ENCODE measurements at places on chromosomes 7 and 10.

GRCh38 chr10:44105696-44106095 is 279.2 kb downstream of the CXCL12 start:
- no peak for DNase-seq

GRCh38 chr7:112986256-112987031 is 100.2 kb downstream of the GPR85 start:
- no peak for DNase-seq

GRCh38 chr7:12222889-12223579 is 11.9 kb downstream of the TMEM106B start:
- no peak for DNase-seq

DNA sequence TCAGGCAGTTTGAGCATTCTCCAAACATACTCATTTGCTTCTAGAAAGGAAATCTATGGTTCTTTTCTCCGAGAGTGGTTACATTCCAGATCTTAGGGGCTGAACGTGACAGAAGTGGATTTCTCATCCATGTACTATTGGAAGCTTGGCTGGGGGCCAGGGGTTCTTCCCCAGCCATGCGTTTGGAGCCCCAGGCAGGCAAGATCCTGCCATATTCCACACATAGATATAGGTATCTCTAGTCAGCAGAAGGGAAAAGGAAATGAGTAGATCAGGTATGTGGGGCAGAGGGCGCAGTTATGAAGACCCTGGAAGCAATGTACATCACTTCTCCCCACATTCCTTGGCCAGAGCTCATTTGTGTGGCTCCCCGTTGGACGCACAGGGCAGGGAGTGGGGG is 299.8 kb downstream of the CCDC3 start:
- DNase-seq: no peak

DNA sequence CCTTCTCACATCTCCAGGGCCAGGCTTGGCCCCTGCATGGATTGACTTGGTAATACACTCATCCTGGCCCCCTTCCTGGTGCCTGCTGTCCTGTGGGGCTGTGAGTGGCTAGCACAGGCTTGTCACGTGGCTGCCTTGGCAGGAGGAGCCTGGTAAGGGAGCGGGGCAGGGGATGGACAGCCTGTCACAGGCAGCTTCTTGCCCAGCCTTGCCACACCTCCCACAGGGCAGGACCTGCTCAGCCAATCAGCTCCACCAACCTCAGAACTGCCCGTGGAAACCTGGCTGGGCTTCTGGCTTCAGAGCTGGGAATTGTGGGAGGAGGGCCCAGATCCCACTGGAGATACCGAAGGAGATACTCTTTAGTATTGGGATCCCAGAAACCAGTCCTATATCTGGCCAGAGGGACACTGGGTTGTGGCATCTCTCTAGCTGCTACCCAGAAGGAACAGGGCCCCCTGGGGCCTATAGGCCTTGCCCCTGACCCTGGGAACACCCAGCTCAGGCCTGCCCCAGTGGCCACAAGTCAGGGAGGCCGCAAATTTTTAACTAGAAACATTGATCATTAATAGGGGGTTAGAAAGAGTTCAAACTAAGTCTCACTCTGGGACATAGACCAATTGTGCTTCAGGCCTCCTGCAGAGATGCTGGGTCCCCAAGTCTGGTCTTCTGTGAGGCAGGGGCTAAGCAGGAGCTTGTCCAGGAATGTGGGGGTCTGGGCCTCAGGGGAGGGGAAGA is at the start of gene HOGA1:
HOGA1 (plus strand) TSS at position 330 of the 738 bp plus-strand sequence; CDS start at position 645, 315 bp downstream.
- DNase-seq: peak; percentile 81

DNA sequence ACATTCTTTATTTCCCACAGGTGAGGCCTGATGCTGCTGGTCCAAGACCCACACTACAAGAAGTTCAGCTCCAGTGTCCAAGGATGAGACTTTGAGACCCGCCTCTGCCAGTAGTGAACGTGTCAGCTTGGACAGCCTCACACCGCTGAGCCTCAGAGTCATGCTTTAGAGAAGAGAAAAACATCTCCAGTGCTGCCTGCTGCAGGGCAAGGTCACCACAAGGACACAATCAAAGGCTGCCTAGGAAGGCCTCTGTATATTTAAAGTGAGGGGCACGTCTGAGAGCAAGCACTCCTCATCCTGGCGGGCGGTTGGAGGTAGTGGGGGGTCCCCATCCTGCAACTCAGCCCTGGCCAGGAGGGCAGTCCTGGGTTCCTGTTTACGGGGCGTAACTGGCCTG is 19.3 kb downstream of the FGFR2 start:
- DNase-seq: no peak

- DNase-seq: no peak
These were observed 315.7 kb downstream of the EXOC4 start for GRCh38 chr7:133568544-133568943.

DNA sequence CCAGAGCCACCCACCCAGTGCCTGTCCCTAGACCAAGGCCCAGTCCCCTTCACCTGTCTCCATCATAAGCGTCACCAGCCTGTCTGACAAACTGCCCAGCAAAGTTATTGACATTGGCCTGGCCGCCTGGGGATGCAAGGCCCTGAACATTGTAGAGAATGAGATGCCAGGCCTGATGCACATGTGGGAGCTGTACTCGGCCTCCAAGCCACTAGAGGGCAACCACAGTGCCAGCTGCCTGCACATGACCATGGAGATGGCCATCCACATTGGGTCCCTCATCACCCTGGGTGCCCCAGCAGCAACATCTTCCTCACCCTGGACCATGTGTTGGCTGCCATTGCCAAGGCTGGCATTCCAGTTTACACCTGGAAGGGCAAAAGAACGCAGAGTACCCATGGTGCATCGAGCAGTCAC is 63.7 kb upstream of the ANTXRL start:
- peak; percentile 58 for DNase-seq

DNA sequence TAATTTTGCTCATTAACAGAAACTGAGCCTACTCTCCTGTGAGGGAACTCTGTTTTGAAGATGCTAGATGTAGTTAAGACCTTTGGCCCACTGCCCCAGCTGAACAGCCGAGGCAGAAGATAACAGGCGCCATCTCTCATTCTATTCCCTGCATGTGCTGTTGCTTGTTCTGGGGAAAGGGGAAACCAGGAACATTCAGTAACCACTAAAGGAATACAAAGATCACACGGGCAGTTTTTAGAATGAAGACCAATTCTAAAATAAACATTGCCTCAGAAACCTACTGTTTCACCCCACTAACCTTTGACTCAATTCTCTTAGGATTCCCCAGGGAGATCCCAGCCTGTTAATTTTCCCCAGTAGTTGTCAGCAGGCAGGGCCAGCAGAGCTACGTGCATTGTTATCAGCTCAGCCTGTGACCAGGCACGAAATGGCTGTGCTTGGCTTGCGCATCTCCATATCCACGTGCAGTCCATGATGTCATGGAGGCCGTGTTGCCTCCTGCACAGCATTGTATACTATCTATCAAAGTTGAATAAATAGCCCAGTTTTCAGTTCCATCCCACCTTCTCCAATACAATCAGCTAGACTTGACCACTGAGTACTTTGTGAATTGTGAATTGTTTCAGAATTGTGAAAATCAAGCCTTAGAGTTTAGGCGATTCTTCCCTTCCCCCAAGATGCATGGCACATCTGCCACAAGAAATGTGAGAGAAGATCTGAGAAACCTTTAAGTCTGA is 36.0 kb downstream of the ANK3 start:
- no peak for DNase-seq

GRCh38 chr10:69315610-69316312 is 37.5 kb downstream of the HK1 start:
- DNase-seq: no peak

DNA sequence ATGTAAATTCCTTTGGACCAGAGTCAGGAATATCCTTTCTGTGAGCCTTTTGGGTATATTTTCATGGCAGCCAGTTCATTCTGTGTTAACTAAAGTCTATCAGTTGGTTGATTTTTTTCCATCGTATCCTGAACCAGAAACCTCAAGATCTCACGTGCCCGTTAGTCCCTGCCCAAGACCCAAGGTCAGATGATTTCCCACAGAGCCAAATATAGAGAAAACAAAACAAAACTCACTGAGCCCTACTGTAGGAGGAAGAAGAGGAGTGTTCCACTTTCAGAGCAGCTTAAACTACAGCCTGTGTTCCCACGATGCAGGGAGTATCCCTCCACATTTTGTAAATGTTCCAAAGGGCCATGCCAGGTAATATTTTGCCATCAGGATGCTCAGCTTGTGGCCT is 96.0 kb upstream of the ADO start:
- DNase-seq: no peak

DNA sequence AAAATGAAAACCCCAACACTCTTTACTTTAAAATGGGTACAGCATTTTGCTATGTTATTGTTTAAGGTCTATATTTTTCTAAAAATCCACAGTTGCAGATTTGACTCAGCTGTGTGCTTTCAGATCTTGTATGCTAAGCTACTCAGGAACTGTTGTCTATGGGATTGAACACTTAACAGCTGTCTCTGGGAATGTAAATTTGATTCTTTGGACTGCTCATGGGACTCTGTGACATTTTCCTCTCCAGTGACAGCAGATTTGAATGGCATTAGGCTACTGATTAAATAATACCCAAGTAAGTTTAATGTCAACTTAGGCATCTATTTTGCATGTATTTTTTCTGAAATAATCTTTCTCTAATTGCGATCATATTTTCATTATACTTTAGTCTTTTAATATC is 1.7 kb upstream of the CD36 start:
- no peak for DNase-seq

DNA sequence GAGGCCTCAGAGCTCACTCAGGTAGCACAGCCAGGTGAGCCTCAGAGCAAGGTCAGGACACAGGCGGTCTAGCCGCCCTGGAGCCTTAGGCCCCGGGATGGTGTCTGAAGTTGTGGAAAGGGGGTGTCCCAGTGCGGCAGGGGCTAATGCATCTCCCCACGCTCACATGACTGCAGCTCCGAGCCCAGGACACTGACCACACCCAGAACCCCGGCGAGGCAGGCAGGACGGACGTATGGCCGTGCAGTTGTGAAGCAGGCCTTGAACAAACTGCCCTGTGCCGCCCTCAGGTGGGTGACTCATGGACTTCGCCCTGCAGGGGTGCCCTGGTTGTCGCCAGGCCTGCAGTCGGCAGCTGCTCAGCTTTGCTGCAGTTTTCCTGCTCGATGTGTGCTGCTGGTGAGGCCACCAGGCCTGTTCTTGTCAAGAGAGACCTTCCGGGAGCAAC is 5.0 kb upstream of the PRKAR1B start:
- no peak for DNase-seq

DNA sequence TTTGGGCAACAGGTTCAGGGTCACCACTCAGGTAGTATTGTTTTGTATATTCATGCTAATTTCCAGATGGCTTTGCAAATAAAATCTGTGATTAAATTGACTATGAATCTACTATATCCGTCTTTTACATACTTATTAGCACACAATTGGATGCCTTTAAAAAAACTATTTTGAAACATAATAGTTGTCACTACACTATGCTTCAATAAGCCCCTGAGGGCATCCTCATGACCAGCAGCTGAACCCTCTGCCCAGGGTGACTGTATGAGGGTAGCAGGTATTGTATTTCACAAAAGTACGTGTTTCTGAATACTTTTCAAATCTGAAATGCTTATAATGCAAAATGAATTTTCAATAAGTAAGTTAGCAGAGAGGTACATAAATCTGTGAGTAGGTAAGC is 97.3 kb downstream of the DNAH11 start:
- DNase-seq: no peak

GRCh38 chr7:106609416-106609815 is 51.5 kb downstream of the CCDC71L start:
- DNase-seq: no peak

- DNase-seq: no peak
These were observed 39.5 kb downstream of the TACR2 start for GRCh38 chr10:69377191-69377590.

GRCh38 chr7:128081808-128082207 is 50.6 kb upstream of the LRRC4 start:
- DNase-seq: no peak

GRCh38 chr7:128793181-128793547 is 1.4 kb downstream of the CCDC136 start:
- DNase-seq: no peak

GRCh38 chr7:28447071-28447470 is 34.8 kb downstream of the CREB5 start:
- DNase-seq: no peak

GRCh38 chr10:72104472-72105097 is 16.2 kb upstream of the SPOCK2 start:
- DNase-seq: no peak

GRCh38 chr10:30189238-30189580 is 129.8 kb upstream of the JCAD start:
- no peak for DNase-seq

- DNase-seq: no peak
These were observed 11.8 kb downstream of the UROS start for GRCh38 chr10:125811251-125811650.

- no peak for DNase-seq
These were observed 88.0 kb upstream of the NAMPT start for GRCh38 chr7:106372595-106373318.

DNA sequence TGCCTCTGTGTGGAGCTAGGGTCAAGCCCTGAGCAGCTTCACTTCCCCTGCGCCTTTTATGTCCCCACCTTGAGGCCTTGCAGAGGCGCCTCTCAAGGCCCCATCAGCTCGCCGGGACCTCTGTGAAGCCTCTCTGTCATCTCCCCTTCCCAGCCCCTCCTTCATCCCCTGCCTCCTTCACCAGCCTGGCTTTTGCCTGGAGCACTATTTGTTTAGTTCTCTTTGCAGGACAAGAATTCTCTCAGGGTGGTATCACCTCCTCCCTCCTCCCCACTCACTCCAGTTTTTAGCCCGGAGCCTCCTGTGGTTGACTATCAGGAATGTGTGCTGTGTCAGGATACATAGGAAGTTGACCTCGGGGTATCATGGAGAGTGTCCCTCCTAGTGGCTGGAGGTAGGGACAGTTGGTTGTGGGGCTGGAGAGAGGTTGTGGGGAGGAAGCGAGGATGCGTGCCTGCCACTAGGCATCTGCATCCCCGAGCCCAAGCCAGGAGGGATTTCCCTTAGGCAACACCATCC is 89.8 kb upstream of the ANLN start:
- DNase-seq: no peak

GRCh38 chr10:127565583-127565982 is 16.5 kb downstream of the NPS start:
- no peak for DNase-seq

- peak; percentile 33 for DNase-seq
These were observed 7.5 kb downstream of the MNX1 start for GRCh38 chr7:157002819-157003421.

DNA sequence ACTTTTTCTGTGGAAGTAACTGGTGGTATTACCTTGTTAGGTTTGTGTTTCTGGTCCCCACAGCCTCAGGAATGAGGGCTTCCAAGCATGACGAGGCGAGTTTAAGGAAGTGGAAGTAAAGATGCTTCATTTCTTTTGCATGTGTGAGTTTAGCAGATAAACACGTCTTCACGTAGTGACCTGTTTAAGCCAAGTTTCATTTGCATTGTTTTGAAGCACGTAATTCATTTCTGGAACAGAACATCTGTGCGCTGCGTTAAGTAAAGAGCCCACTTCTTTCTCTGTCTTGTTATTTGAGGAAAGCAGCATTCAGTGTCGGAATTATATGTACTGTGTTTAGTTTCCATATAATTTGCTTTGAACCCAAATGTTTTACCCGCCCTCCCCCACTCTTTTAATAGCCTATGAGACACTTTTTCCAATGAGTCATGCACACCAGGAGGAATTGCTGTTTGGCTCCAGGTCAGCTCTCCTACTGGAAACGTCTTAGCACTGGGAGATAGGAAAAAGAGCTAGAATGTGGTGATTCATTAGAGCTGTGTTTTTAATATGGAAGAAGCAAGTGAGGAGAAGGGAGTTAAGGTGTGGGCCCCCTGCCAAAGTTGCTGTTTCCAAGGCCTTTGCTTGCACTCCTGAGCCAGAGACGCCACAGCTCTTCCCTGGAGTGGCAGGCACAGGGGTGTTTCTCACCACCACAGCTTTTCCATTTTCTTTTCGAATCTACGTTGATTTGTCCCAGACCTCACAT is 36.7 kb downstream of the BTBD16 start:
- DNase-seq: peak; percentile 87

GRCh38 chr7:39602351-39602750 is 21.0 kb upstream of the RALA start:
- DNase-seq: no peak
